Left ventricle myocardium inferior (tissue), 1 donor: ENCODE measurements at places on chromosomes 7 and 10. TPM values are rescaled to one million over a fixed set of nuclear protein-coding genes. Genes with fewer than 3 reads are reported as not detected.
A peak's percentile ranks its signal among the peaks of the same experiment; 100 is the strongest.

DNA sequence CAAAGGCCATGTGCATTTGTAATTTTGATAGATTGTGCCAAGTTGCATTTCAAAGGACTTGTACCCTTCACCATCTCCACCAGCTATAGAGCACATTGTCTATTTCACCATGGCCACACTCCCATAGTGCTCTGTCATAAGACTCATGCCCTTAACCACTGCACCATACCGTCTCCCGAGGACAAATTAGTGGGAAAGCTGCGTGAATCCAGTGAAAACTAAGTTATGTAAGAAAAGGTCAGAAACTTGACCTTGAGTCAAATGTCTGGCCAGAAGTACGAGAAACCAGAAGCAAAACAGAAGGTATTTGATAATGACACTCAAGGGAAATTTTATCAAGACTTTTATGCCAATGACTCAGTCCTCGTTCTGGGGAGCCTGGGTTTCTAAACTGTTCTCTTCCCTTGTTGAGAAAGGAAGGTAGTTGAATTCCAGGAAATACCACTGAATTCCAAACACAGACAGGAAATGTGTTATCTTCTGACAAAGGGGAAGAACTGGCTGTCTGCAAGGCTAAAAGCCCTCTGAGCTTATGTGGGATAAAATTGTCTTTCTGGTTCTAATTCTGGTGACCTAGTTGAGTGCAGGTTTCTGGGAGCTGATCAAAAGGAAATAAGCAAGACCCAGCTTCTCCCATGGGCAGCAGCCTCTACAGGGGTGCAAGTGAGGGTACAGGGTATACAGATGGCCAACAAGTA is 49.7 kb downstream of the CDK1 start:
- H3K4me3 ChIP-seq = no peak overlapping the region
- H3K36me3 ChIP-seq = no peaks in the 10 kb centered on the region
- H3K4me1 ChIP-seq = peaks cover 35% of the 10 kb centered on the region
- peak overlapping the region; percentile 75 for H3K27ac ChIP-seq

GRCh38 chr10:112698133-112698817 is 251.3 kb downstream of the VTI1A start:
- no peak overlapping the region for H3K4me3 ChIP-seq
- no peaks in the 10 kb centered on the region for H3K27me3 ChIP-seq
- no peak overlapping the region for H3K27ac ChIP-seq
- no peak for DNase-seq

GRCh38 chr7:27966219-27966780 is 214.3 kb downstream of the JAZF1 start:
- no peaks in the 10 kb centered on the region for H3K36me3 ChIP-seq
- DNase-seq = no peak
- H3K4me1 ChIP-seq = peaks cover 18% of the 10 kb centered on the region
- H3K27me3 ChIP-seq = no peaks in the 10 kb centered on the region

- no peak overlapping the region for H3K27ac ChIP-seq
- H3K27me3 ChIP-seq = no peaks in the 10 kb centered on the region
- H3K4me1 ChIP-seq = peaks cover 22% of the 10 kb centered on the region
- H3K4me3 ChIP-seq = no peak overlapping the region
These were observed 56.3 kb downstream of the SFMBT2 start for GRCh38 chr10:7354330-7355047.

- H3K4me1 ChIP-seq = no peaks in the 10 kb centered on the region
- no peak overlapping the region for H3K27ac ChIP-seq
- H3K27me3 ChIP-seq = peaks cover 20% of the 10 kb centered on the region
- no peak overlapping the region for H3K4me3 ChIP-seq
These were observed 42.7 kb upstream of the SMARCD3 start for GRCh38 chr7:151291206-151291605.

DNA sequence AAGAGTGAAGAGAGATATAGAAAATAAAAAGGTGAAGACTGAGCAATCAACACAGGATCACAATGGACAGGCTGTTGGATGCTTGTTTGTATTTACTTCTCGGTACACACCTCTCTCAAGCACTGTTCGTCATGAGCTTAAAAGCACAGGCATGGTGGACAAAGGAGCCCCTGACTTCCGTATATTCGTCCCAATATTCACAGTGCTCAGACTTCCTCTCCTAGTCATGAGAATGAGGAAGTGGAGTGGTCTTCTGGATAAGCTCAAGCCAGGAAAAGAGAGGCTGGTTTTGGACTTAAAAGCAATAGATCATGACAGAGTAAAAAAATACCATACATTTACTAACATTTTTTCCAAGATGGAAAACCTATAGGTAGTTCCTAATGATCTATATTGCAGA is 172.5 kb downstream of the SORCS1 start:
- no peaks in the 10 kb centered on the region for H3K27me3 ChIP-seq
- H3K27ac ChIP-seq = no peak overlapping the region
- H3K4me1 ChIP-seq = no peaks in the 10 kb centered on the region

DNA sequence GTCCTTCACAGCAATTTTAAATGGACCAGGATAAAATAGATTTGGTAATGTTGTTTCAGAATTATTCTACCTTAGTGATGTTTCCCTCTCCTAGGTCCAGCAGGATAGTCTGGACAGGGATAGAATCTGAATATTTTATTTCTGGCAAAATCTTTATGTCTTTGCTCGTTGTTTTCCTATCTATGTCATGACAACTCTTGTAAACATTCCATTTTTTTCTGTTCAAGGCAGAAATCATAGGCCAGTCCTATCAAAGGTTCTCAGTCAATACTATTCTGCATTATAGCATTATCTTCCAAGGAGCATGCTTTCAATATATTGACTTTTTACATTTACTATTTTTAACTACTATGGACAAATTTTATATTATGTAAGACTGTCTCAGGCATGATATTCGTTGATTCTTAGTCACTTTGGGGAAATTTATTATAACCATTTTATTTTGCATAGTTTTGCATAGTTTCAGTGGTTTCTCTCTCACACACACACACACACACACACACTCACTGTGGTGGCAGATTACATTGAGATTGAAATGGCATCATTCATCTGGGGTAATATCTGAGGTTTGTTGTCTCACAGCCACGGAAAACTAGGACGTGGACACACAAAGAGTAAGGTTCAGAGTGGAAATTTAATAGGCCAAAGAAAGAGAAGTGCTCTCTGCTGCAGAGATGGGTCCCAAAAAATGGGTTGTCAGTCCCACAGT is 17.2 kb downstream of the TAS2R60 start:
- DNase-seq = no peak
- no peak overlapping the region for H3K27ac ChIP-seq

DNA sequence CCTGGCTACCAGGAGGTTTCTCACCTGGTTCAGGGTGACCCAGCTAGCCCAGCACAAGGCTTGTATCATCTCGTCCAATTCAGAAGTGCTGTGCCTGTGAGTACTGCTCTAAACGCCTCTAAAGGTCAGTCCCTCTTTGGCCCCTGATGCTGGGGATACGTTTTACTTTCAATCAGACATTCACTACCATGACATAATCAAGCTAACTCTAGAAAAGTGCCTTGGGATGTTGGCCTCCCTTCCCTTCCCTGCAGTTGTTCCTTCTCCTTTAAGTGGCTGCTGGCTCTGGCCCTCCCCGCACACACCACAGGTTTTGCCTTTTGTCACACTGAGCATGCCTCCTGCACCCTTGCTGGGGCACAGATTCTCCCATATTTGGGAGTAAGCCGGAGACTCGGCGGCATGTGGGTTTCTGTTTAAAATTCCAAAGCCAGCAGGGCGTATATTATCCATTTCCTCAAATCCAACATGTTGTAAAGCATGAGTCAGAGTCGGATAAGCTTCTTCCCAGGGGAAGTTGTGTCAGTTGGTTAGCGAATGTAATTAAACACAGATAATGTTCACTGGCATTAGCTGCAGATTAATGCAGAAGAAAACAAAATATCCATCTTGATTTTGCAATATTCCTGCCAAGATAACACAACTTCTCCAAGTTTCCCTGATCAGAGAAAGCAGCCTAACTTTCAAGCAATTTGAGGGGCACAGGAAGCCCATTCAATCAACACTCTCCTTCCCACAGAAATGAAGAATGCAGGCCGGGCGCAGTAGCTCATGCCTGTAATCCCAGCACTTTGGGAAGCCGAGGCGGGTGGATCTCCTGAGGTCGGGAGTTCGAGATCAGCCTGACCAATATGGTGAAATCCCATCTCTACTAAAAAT is 31.8 kb upstream of the VCL start:
- H3K4me3 ChIP-seq = peak overlapping the region; percentile 34
- H3K4me1 ChIP-seq = peaks cover 36% of the 10 kb centered on the region
- H3K27me3 ChIP-seq = no peaks in the 10 kb centered on the region
- DNase-seq = peak; percentile 80
- H3K27ac ChIP-seq = peak overlapping the region; percentile 87

DNA sequence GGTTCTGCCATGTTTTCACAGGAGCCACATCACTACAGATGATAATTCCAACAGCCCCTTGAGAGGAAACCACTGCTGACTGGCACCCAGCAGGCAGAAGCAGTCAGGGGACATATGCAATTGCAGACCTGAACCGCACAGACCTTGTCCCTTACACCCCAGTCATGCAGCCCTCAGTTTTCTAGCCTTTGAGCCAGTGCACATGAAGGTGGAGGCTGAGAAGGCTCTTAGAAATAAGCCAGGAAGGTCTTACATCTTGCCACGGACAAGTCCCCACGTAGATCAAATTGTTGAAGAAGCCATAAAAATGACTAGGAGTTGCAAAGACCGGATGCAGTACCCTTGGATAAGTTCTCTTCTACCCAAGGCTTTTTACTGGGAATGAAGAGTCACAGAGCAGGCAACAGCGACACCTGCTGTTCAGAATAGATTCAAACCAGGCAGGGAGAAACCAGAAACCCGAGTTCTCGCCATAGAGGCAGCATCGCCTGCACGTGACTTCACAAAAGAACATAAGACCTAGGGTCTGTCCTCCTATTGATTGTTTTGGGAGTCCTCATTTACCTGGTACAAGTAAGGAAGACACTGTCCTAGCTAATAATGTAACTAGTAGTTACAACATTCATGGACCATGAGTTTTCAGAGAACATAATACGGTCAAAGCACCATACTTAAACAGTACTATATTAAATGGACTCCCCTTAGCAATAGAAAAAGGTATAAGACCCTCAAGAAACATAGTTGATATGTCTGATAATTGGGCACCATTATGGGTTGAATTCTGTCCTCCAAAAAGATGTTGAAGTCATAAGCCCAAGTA is 11.1 kb downstream of the STEAP1B start:
- peak; percentile 33 for DNase-seq
- no peaks in the 10 kb centered on the region for H3K36me3 ChIP-seq
- H3K4me1 ChIP-seq = peaks cover 7% of the 10 kb centered on the region
- H3K4me3 ChIP-seq = no peak overlapping the region
- no peaks in the 10 kb centered on the region for H3K27me3 ChIP-seq

- DNase-seq = no peak
- peaks cover 63% of the 10 kb centered on the region for H3K4me1 ChIP-seq
- H3K27ac ChIP-seq = peak overlapping the region; percentile 86
- H3K36me3 ChIP-seq = no peaks in the 10 kb centered on the region
- H3K4me3 ChIP-seq = no peak overlapping the region
These were observed 119.1 kb downstream of the CUBN start for GRCh38 chr10:17010363-17011145.

GRCh38 chr7:20741801-20742200 is 44.9 kb downstream of the SP8 start:
- H3K4me3 ChIP-seq = no peak overlapping the region
- H3K27me3 ChIP-seq = peaks cover 20% of the 10 kb centered on the region
- no peak overlapping the region for H3K27ac ChIP-seq
- H3K36me3 ChIP-seq = no peaks in the 10 kb centered on the region

DNA sequence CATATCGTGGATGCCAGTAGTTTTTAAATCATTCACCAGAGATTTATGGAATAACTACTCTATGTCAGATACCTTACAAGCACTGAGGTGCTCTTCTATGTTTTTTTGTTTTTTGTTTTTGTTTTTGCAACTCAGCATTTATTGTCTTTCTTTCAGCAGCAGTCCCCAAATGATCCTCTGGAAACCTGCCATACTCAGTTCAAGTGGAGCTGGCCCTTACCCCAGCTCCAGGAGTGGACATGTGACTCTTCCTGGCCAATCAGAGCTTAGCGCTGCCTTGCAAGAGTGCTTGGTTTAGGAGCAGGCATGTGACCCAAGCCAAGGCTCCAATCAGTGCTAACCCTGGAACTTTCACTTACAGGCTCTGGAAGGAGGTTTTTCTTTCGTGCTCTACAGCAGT is 356.6 kb upstream of the ZMIZ1 start:
- no peak overlapping the region for H3K4me3 ChIP-seq
- DNase-seq = peak; percentile 51
- H3K27ac ChIP-seq = peak overlapping the region; percentile 42
- no peaks in the 10 kb centered on the region for H3K36me3 ChIP-seq
- no peaks in the 10 kb centered on the region for H3K27me3 ChIP-seq
- H3K4me1 ChIP-seq = peaks cover 18% of the 10 kb centered on the region

DNA sequence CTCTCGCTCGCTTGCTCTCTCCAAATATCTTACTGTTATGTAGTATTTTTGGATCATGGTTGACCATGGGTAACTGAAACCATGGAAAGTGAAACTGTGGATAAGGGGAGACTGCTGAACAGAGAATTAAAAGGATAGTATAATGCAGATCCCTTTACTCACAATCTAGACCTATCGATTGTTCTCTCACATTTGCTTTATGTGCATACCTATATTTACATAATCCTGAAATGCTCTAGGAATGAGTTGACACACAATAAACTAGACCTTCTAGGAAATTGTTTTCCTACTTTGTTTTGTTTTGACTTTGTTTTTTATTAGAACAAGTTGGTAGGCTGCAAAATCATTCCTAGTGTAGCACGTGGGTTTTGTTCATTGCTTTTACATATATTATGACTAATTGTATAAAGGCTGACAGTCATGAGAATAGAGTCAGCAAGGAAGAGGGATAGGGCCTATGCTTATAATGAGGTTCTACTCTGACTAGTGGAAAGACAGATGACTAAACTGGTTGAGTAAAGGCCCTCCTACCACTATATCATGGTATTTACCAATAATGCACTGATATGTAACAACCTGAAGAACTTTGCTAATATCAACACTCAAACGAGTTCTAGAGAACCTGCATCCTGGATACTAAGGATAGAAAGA is 175.3 kb upstream of the TARP start:
- H3K4me3 ChIP-seq = no peak overlapping the region
- peaks cover 11% of the 10 kb centered on the region for H3K4me1 ChIP-seq
- no peaks in the 10 kb centered on the region for H3K36me3 ChIP-seq
- no peak for DNase-seq

DNA sequence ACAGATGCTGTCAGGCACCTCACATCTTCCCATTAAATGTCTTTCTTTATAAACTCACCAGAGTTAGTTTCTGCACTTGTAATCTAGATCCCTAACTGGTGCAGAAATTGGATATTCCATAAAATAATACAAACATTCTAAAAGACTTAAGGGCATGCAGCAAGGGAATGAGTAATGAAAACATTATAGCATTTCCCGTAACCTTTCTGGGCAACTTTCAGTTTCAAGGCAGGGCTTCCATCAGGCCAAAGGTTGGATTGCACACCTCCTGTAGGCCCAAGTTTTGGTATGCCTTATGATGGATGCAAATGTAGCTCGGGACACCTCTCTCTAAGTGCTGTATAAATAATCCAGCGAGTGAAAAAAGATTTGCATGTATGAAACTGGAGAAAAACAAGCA is 129.9 kb upstream of the LYZL2 start:
- no peak overlapping the region for H3K27ac ChIP-seq
- H3K36me3 ChIP-seq = no peaks in the 10 kb centered on the region
- DNase-seq = no peak
- H3K4me1 ChIP-seq = peaks cover 9% of the 10 kb centered on the region
- no peaks in the 10 kb centered on the region for H3K27me3 ChIP-seq

GRCh38 chr10:117130862-117131375 is 7.2 kb downstream of the VAX1 start:
- H3K27me3 ChIP-seq = peaks cover 97% of the 10 kb centered on the region
- H3K27ac ChIP-seq = no peak overlapping the region
- peaks cover 36% of the 10 kb centered on the region for H3K4me1 ChIP-seq
- no peak for DNase-seq
- no peaks in the 10 kb centered on the region for H3K36me3 ChIP-seq

The MLXIPL gene
- 0.41 TPM for total RNA-seq

The ADAM12 gene
- 0.27 TPM for total RNA-seq

The PLXNA4 gene
- 18.1 TPM for total RNA-seq
